ENCODE measurements at places on chromosomes 3 and 15.

DNA sequence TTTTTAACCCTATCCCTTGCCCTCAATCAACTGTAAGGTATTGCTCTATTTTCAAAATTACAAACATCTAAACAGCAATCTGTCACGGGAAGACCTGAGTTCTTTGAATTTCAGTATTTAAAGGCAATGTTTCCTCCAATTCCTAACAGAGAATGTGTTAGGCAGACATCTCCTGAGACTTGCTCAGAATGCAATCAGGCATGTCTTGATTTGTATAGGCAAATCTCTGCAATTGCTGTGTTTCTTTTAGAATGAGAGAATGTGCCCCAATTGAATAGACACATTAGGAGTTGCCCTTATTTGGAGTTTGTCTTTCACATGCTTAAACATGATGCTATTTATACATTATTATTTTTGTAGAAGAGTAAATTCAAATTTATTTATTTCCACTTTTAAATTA is 205.6 kb downstream of the CADM2 start:
- no peak for DNase-seq

- no peak for DNase-seq
Observed at GRCh38 chr15:38517312-38517975, 47.2 kb downstream of the RASGRP1 start.

GRCh38 chr3:16550305-16550675 is 36.8 kb upstream of the RFTN1 start:
- no peak for DNase-seq

- DNase-seq, result no peak
Observed at GRCh38 chr3:147246906-147247305, 159.4 kb downstream of the ZIC4 start.

GRCh38 chr3:49495023-49495422 is 25.0 kb downstream of the DAG1 start:
- no peak for DNase-seq

DNA sequence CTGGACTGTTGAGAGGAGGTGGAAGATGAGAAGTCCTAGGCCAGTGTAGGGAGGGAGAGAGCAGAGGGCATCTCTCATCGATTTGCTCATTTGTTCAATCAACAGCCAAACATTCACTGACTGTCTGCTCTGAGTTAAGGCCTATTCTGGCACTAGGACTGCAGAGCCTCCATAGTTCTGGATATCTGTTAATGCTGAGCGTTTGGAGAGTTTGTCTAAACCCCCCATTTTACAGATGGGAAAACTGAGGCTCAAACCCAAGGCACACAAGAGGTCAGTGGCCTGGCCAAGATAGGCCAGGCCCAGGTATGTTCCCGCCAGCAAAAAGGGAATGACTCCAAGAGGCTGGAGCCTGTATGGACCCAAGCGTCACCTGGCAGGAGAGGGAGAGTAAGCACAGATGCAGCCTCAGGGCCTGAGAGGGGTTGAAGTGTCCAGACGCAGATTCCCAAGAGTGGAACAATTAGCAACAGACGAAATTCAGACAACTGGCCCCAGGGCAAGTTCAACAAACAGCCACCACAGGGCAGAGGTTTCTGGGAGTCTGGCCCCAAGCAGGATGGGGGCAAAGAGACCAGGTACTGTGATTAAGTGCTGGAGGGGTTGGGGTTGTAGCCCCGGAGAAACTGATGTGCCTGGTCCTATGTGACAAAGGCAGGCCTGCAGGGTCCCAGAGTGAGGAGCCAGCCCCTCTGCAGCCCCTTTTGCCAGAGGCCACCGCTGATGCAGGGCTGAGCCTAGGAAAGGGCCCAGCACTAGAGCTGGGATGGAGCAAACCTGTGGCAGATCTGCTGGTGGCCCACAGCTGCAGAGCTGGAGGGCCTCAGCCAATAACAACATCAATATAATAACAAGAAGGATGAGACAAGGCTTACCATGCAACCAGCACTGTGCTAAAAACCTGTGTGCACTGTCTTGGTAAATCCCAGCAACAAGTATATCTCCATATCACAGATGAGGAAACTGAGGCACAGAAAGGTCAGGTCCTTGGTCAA is 245.1 kb upstream of the TLE3 start:
- peak; percentile 50 for DNase-seq

DNA sequence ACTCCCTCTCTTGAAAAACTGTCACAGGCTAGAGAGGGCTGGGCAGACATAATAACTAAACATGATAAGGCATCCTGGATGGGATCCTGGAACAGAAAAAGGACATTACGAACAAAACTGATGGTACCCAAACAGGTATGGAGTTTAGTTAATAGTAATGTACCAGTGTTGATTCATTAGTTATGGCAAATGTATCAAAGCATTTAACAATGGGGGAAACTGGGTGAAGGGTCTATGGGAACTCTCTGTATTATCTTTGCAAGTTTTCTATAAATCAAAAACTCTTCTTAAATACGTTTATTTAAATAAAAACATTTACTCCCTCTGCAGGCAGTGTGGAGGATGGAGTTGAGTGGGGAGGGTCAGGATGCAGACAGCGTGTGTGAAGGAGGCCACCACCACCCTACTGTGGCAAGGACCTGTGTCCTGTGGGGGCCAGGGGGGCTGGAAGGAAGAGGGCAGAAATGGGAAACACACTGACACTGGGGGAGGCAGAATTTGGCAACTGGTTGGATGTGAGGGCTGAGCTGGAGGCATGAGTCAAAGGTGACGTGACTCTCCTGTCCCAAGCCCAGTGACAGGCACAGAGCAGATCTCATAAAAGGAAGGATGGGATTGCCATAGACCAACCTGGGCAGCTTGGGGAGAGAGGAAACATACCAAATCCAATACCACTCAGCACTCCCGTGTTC is 59.6 kb upstream of the ITGA11 start:
- peak; percentile 40 for DNase-seq

- no peak for DNase-seq
Observed at GRCh38 chr15:73711526-73711925, 27.3 kb downstream of the CD276 start.

DNA sequence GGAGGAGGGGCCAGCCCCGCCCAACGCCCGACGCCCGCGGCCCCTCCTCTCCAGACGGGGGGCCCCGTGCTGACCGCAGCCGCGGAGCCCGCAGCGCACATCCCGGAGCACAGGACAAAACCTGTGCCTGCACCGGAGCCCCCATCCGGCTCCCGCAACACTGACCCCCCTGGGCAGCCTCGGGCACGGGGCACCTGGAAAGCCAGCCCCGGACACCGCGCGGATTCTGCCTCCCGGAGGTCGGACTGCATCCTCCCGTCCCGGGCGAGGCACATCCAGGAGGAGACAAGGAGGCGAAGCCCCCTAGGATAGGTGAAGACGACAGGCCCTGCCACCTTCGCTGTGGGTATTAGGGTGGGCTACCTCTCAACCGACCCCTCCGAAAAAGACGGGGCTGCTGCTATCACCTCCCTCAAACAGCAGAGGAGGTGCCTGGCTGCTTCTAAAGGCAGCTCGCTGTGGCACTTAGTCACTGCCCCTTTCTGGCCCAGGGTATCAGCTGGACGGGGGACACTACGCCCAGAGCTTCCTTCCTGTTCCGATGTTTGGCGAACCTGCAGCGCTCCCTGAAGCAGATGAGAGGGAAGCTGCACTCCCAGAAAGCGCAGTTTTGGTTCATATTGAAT is 10.6 kb downstream of the XXYLT1 start:
- DNase-seq, result no peak

DNA sequence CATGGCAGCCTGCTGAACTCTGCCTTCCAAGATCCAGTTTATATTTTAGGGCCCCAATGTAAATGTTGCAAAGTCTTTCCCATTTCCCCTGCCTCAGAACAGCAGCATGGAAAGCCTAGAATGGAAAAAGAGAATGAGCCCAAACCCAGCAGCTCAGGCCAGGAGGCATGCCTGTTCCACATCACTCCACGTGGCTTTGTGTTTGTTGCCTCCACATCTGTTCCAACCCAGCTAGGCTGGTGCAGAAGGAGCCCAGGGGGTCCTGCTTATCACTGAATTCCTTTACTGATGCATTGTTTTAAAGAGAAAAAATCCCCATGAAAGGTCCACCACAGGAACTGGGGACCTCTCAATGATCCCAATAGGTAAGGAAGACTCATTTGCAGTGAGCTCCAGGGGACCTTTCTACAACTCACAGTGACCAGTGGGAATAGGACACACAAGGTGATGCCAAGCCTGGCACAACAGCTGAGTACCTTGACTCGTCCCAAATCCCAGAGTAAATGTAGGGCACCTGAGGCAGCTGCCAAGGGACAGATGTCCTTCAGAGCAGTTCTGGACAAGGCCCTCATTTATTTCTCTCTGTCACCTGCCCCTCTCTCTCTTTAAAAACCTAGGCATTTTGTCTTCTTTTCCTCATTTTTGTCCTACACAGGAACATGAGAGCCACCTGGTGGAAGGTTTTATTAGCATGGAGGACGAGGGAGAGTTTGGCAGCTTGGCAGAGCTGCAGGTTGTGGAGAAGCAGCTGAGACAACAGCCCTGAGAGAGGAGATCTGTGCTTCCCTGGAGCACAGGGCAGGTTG is 41.7 kb upstream of the ADAMTS17 start:
- no peak for DNase-seq

- no peak for DNase-seq
Observed at GRCh38 chr3:49497606-49498005, 27.5 kb downstream of the DAG1 start.

GRCh38 chr15:53548236-53548635 is 211.2 kb downstream of the WDR72 start:
- DNase-seq, result no peak

GRCh38 chr15:80636675-80637074 is 58.4 kb upstream of the ABHD17C start:
- DNase-seq, result no peak

GRCh38 chr3:11991751-11992150 is 12.4 kb upstream of the SYN2 start:
- DNase-seq, result no peak

DNA sequence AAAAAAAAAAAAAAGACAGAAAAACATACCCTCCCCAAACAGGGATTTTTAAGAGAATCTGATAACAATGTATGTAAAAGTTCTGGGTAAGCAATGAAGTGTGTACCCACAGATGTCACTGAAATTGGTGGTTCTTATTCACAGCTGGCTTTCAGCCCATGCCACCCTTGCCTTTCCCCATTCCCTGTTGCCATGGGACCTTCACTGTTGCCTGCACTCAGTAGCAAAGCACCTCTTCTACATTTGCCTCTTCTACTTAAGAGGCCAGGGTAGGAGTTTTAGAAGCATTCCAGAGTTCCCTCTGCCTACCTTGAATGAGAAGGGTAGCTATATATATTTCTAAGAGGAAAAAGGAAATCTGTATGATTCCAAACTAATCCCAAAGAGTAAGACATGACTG is 57.4 kb downstream of the FMN1 start:
- no peak for DNase-seq

DNA sequence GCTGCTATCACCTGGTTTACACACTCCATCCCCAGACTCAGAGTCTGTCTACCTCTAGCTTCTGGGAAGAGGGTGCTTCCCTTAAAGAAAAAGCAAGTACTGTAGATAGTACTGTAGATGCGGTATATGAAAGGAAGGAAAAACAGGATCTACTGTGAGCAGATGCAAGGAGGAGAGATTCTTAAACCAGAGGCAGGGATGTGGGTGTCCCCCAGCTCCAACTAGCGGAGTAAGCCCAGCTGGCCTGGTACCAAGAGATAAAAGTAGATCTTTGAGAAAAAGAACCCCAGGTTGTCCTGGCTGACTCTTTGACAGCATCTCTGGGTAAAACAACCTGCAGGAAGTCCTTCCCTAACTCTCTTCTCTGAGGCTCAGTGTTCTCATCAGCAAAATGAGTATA is 523.7 kb upstream of the PROK2 start:
- DNase-seq, result no peak

GRCh38 chr3:104582092-104582491 is 784.6 kb upstream of the ALCAM start:
- no peak for DNase-seq

DNA sequence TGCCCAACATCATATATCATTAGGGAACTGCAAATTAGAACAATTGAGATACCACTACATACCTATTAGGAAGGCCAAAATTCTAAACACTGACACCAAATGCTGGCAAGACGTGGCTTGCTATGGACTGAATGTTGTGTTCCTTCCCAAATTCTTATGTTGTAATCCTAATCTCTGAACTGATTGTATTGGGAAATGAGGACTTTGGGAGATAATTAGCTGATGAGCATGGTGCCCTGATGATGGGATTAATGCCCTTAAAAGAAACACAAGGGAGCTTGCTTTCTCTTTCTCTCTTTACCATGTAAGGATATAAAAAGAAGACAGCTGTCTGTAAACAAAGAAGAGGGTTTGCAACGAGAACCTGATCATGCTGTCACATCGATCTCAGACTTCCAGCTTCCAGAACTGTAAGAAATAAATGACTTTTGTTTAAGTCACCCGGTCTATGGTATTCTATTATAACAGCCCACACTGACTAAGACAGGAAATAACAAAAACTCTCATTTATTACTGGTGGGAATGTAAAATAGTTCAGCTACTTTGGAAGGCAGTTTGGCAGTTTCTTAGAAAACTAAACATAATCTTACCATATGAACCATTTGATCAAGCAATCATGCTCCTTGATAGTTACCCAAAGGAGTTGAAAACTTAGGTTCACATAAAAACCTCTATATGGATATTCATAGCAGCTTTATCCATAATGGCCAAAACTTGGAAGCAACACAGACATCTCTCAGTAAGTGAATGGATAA is 458.3 kb upstream of the CBLB start:
- DNase-seq, result no peak

- DNase-seq, result no peak
Observed at GRCh38 chr3:155835341-155836071, 18.7 kb downstream of the SLC33A1 start.
